ENCODE measurements at places on chromosomes 7 and 10.

DNA sequence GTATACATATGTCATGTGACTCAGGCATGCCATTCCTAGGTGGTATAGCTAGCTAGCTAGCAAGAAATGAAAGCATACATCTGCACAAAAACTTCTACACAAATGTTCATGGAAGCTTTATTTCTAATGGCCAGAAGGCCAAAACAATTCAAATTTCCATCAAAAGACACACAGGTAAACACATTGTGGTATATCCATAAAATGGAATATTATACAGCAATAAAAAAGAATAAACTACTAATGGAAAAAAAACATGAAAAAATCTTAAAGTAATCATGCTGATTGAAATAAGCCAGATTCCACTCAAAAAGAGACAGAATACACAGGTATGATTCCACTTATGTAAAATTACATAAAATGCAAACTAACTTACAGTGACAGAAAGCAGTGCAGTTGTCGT, 154.3 kb downstream of the MACC1 start:
- DNase-seq = no peak

DNA sequence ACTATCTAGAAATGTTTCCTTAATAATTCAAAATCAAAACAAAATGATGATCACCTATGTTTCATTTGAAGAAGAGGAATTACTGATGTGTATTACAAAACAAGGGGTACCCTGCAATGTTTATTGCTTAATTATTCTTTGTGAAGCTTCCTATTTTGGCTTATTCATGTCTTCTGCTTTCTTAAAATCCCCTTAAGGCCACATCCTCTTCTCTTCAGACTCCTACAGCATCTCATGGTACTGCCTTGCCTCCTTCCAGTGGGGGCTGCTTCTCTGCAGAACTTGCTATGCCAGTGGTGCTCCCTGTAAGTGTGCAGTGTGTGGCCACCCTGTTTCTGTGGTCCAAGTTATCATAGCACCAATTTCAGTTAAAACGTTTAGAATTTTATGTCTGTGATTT, 35.0 kb downstream of the CCDC146 start:
- no peak for DNase-seq

DNA sequence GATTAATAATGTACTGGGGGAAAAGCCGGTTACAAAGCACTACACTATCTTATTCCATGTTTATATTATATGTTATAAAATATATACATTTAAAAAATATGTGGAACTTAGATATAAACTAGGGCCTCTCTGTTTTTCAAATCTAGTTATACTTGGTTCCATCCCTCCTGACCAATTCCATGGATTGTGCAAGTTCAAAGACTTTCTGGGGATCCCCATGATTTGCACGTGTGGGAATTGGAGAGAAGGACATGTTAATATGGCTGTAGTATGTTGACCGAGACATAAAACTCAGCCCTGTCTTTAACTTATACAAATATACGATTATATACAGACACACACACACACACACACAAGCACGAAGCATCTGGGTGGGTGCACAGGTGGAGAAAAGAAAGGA, 18.8 kb upstream of the ECHDC3 start:
- no peak for DNase-seq

DNA sequence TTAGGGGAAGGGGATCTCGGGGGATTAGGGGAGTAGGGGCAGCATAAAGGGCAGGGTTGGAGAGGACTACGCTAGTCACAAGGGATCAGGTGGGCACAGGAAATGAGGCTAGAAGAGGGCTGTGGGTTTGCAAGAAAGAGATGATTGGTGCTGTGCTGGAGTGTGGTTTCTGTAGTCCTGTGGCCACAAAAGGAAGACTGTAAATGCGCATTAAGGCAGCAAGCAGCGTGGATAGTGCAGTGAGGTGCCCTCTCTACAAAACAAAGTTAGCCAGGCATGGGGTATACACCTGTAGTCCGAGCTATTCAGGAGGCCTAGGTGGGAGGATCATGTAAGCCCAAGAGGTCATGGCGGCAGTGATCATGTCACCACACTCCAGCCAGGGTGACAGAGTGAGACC, 212.1 kb downstream of the MLLT10 start:
- DNase-seq = no peak

- DNase-seq = no peak
Measured at GRCh38 chr10:31927884-31928548, 615 bp downstream of the ARHGAP12 start.

- no peak for DNase-seq
Measured at GRCh38 chr10:124043310-124044142, 49.9 kb downstream of the CHST15 start.

- no peak for DNase-seq
Measured at GRCh38 chr7:137045573-137045972, 177.1 kb downstream of the CHRM2 start.

DNA sequence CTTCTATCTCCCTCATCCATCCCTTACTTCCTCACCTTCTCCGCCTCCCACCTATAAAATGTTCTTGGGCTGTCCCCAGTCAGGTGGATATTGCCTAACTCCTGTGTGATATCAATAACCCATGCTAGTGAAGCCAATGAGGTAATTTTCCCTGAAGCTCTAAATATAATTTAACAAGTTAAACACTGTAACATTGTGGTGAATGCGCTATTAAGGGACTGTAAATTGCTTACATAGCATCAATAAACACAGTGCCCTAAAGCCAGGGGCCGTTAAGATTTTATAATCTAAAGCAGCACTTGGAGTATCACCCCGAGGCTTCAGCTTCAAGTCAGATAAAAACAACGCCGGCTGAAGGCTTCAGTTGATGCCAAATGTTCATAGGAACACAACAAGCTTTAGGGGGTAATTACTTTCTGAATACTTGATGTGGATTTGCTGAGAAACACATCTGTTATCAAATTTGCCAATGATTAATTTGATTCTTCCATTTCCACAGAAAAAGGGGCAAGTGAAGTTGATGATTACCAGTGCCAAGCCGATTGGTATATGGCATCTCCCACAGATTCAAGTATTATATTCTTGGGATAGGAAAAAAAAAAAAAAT, 138.4 kb downstream of the CREB5 start:
- DNase-seq = no peak

GRCh38 chr7:52917982-52918578, 117.4 kb upstream of the POM121L12 start:
- no peak for DNase-seq

GRCh38 chr10:79244068-79244442, 103.2 kb upstream of the PPIF start:
- no peak for DNase-seq

- no peak for DNase-seq
Measured at GRCh38 chr7:139393621-139394211, 34.0 kb downstream of the LUC7L2 start.

Measured in NCI-H2081 treated with DMSO at 0.1 percent for 48 hours (cell line).